HL-60 (cell line): ENCODE measurements at places on chromosomes 12 and 14.

DNA sequence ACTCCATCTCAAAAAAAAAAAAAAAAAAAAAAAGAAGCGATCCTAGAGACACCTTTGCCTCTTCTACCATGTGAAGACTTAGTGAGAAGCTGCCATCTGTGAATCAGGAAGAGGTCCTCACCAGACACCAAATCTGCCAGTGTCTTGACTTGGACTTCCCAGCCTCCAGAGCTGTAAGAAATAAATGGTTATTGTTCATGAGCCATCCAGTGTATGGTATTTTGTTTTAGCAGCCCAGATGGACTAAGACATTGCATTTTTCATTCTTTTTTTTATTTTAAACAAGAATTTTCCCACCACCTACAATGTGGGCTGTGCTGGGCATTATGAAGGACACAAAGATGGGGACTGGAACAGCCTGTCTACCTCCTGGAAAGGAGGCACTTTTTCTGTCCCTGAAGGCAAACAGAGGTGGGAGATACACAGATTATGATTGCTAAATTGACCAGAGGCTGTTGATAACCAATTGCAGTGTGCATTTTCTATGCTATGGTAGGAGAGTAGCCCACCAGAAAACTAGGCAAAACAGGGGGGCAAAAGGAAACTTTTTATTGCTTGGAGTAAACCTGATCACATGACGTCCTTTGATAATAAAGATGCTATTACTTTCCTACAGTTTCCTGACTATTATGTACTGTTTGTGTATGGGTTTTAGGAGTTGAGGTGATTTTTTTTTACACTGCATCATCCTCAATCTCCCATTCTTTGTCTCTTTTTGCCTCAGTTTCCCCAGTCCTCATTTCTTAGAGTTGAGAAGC lies 2.8 kb upstream of the C12orf43 start:
- no peak for DNase-seq

DNA sequence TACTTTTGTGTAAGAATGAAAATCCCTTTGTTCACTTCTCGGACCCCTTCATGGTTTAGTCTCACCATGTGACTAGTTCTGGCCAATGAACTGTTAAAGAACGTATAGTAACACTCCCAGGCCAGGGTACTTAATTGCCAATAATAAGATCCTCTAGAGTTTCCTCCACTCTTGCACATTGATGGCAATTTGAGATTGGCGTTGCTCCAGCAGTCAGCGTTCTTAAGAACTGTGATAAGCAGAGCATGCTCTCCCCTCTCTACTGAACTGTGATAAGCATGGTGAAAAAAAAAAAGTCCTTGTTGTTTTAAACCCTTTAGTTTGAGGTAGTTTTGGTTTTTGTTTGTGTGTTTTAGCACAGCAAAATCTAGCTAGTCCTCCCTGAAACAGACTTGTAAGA lies 854.5 kb downstream of the SLC6A15 start:
- DNase-seq = no peak

DNA sequence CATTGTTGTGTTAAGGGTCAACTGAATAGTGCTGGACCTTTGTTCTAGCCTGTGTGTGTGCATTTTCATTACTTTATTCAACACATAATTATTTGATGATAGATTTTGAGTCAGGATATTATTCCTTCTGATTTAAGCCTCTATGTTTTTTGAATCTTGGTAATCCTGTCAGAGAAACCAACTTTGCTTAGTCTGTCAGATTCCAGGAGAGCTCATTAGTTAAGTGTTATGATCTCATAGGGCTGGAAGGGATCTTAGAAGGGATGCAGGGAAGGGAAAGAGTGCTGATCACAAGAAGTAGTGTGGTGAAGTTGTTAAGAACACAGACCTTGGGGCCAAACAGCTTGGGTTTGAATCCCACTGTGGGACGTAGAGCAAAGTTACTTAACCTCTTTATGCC lies 52.9 kb downstream of the SCN8A start:
- DNase-seq = no peak

- no peak for DNase-seq
Measured at GRCh38 chr12:96425321-96425720, 25.1 kb upstream of the CDK17 start.

GRCh38 chr14:24673534-24674203 lies 39.7 kb upstream of the GZMB start:
- no peak for DNase-seq

- DNase-seq = no peak
Measured at GRCh38 chr14:79090641-79091180, 920.5 kb downstream of the NRXN3 start.

- no peak for DNase-seq
Measured at GRCh38 chr12:94326727-94327126, 132.9 kb downstream of the CEP83 start.

- DNase-seq = no peak
Measured at GRCh38 chr12:111011999-111012600, 91.7 kb upstream of the MYL2 start.

DNA sequence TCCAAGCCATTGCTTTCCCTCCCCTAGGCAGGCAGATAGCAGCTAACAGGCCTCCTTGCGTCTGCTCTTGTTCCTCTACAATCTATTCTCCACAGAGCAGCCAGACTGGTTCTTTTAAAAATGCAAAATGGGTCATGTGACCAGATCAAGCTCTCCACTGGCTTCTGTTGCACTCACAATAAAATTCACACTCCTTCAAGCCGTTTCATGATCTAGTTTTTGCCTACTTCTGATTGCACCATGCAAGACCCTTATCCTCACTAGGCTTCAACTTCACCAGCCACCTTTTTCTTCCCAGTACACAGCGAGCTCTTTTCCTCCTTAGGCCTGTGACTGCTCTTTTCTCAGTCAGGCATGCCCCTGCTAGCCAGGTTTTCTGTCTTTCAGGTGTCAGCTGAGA lies 6.1 kb upstream of the KRAS start:
- DNase-seq = no peak

- no peak for DNase-seq
Measured at GRCh38 chr14:66965831-66966230, 223.4 kb upstream of the GARIN2 start.

DNA sequence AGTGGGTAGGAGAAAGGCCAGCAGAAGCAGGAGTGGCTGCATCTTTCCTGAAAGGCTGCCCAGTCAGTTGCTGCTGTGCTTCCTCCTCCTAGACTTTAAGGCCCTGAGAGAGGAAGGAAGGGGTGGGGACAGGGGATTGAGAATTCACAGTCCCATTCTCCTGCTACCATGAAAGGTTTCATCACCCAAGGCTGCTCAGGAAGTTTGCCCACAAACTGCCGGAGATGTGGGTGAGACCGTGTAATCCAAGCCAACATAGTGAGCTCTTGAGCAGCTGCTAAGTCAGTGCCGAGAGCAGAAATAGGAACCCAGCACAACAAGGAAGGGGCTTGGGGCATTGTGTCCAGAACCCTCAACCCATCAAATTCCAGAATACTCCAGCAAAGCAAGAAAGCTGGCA lies at the start of gene CTSG:
CTSG (minus strand) TSS at position 69 of the 400 bp plus-strand sequence; CDS start at position 42, 27 bp downstream.
- peak; percentile 89 for DNase-seq

GRCh38 chr12:20187456-20187855 lies 180.9 kb upstream of the PDE3A start:
- no peak for DNase-seq

DNA sequence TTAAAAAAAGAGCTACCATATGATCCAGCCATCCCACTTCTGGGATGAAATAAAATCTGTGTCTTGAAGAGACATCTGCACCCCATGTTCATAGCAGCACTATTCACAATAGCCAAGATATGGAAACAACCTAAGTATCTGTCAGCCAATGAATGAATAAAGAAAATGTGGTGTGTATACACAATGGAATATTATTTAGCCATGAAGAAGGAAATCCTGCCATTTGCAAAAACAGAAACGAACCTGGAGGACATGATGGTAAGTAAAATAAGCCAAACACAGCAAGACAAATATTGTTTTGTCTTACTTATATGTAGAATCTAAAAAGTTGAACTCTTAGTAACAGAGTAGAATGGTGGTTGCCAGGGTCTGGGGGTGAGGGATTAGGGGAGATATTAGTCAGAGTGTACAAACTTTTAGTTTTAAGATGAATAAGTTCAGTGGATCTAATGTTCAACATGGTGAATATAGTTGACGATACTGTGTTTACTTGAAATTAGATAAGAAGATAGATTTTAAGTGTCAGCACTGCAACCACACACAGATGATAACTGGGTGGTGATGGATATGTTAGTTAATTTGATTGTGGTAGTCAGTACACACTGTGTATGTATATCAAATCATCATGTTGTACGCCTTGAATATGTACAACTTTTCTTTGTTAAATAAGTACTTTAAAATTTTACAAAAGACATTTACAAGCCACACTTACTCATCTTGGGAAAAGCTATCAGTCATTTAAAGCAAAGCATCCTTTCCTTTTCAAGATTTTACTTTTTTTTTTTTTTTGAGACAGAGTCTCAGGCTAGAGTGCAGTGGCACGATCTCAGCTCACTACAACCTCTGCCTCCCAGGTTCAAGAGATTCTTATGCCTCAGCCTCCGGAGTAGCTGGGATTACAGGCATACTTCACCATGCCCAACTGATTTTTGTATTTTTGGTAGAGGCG lies 89.9 kb downstream of the BICD1 start:
- no peak for DNase-seq

GRCh38 chr12:56599797-56600196 lies 30.3 kb downstream of the BAZ2A start:
- no peak for DNase-seq

- no peak for DNase-seq
Measured at GRCh38 chr12:24047326-24047725, 97.9 kb upstream of the SOX5 start.

- DNase-seq = no peak
Measured at GRCh38 chr12:105671720-105672119, 341.2 kb downstream of the C12orf75 start.

GRCh38 chr14:88326352-88327103 lies 3.5 kb upstream of the KCNK10 start:
- no peak for DNase-seq

GRCh38 chr14:68961781-68962584 lies 17.1 kb downstream of the ACTN1 start:
- DNase-seq = no peak

DNA sequence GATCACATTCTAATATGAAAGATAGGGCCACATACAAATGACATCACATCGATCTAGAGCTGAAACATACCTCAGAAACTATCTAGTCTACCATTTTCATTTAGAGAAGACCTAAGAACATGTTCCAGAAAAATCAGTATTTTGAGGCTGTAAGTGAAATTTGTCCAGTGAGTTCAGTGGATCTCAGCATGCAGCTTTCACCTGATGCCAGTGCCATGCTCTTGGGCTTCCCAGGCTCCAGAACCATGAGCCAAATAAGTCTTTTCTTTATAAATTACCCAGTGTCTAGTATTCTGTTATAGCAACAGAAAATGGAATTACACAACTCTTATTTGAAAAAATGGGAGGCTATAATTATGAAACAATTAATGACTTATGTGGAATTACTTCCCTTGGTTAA lies 9.0 kb downstream of the CHPT1 start:
- DNase-seq = no peak

- no peak for DNase-seq
Measured at GRCh38 chr12:132493482-132494178, 3.7 kb downstream of the FBRSL1 start.

DNA sequence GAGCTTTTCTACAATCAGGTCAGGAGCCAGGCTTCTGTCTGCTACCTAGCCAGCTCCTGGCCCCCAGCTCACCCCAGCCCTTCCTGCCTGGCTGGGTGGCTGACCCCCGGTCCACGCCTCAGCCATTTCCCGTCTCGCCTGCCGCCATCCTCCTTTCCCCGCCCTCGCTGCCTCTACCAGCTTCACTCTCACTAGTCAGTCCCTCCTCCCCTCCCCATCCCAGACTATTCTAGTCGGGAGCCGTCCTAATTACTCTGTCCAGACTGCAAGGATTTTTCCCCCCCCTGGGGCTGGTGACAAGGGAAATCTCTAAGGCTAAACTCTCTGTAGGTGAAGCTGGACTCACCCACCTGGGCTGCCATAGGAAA lies 825 bp downstream of the DHH start:
- DNase-seq = no peak

DNA sequence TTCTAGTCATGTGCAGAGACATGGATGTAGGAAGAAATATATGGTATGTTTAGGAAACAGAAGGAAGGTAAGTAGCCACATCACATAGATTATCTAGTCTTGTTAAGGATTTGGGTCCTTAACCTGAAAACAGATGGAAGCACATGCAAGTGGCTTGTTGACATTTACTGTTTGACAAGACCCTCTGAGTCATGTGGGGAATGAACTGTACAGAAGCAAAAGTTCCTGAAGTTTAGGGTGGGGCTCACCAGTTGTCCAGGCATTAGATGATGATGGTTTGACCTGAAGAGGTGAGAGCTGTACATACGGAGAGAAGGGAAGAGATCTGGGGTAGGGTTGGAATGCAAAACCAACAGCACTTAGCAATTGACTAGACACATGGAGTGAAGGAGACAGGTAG lies 281.1 kb upstream of the GRIP1 start:
- no peak for DNase-seq

GRCh38 chr14:78181270-78181669 lies 11.1 kb downstream of the NRXN3 start:
- no peak for DNase-seq

DNA sequence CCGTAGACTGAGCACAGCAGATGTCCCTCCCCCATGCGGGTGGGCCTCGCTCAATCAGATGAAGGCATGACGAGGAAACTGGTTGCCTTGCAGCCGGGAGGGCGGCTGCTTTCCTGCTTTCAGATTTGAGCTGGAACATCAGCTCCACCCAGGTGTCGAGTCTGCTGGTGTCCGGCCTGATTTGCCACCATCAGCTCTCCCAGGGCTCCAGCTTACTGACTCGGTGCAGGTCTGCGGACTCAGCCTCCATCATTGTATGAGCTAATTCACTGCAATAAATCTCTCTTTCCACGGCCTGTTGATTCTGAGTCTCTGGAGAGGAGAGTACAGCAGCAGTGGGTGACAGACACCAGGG lies 156.2 kb downstream of the KIF26A start:
- DNase-seq = no peak

- no peak for DNase-seq
Measured at GRCh38 chr12:64551676-64552075, 58.6 kb upstream of the RASSF3 start.

- no peak for DNase-seq
Measured at GRCh38 chr12:46560089-46560488, 187.5 kb upstream of the SLC38A2 start.

- no peak for DNase-seq
Measured at GRCh38 chr12:5085896-5086295, 42.2 kb downstream of the KCNA5 start.

- no peak for DNase-seq
Measured at GRCh38 chr14:56299306-56299984, 181.2 kb downstream of the PELI2 start.

GRCh38 chr12:6631549-6631961 lies 4.2 kb downstream of the LPAR5 start:
- DNase-seq = no peak
